ENCODE measurements at places on chromosomes 5 and 9.
A peak's percentile ranks its signal among the peaks of the same experiment; 100 is the strongest.

DNA sequence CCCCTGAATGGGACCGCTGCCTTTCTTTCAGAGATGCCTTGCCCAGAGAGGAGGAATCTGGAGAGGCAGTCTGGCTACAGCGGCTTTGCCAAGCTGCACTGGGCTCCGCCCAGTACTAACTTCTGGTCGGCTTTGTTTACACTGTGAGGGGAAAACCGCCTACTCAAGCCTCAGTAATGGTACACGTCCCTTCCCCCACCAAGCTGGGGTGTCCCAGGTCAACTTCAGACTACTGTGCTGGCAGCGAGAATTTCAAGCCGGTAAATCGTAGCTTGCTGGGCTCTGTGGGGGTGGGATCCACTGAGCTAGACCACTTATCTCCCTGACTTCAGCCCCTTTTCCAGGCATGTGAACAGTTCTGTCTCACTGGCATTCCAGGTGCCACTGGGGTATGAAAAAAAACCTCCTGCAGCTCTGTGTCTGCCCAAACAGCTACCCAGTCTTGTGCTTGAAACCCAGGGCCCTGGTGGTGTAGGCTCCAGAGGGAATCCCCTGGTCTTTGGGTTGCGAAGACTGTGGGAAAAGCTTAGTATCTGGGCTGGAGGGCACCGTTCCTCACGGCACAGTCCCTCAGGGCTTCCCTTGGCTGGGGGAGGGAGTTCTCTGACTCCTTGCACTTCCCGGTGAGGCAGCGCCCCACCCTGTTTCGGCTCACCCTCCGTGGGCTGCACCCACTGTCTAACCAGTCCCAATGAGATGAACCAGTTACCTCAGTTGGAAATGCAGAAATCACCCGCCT, 171.2 kb downstream of the CWC27 start:
- no peaks in the 10 kb centered on the region for H3K27me3 ChIP-seq
- peak overlapping the region; percentile 37 for H3K27ac ChIP-seq
- H3K4me3 ChIP-seq = no peak overlapping the region
- peaks cover 18% of the 10 kb centered on the region for H3K36me3 ChIP-seq

DNA sequence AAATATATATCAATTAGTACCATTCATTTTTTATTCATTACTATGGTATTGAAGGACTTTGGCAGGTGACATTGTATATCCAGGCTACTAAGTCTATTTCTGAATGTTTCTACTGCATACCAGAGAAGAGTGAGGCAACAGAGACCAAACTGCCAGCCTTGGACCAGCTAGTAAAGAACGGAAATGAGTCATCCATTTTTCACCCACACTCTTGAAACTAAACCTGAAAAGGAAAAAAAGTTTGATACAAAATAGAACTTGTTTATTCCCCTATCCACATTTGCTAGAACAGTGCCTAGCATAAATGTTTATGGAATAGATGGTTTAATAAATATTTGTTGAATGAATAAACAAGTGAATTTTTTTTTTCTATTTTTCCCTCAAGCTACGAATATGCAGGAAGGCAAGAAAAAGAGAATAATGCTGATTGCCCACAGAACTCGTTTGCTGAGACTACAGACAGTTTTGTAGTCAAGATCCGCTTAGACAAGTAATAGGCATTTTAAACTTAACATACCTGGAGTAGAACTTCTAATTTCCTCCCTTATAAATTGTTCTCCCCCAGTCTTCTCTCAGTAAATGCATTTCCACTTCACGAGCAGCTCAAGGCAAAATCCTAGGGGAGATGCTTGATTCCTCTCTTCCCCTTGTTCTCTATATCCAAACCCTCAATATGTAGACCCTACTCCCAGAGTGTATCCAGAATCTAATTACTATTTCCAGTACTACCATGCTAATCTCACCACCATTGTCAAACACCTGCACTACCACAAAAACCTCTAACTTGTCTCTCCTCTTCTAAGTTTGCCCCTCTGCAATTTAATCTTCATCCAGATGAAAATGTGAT, 146.2 kb upstream of the RASA1 start:
- no peak overlapping the region for H3K27ac ChIP-seq
- H3K36me3 ChIP-seq = no peaks in the 10 kb centered on the region
- no peaks in the 10 kb centered on the region for H3K27me3 ChIP-seq
- H3K4me3 ChIP-seq = no peak overlapping the region
- H3K4me1 ChIP-seq = peaks cover 6% of the 10 kb centered on the region

DNA sequence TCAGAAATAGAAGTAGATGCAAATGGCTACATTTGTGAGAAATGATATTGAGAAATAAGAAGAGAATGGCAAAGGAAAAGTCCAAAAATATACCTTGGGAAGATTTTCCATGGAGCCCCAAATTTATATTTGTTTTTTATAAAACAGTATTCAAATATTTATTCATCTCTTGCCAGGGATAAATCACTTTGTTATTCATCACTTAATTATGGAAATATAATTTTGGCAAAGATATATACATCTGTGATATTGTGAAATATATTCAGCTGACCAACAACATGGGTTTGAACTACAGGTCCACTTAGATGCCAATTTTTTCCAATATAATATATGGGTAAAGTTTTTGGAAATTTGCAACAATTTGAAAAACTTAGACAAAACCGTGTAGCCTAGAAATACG, 19.7 kb upstream of the RAPGEF6 start:
- H3K4me3 ChIP-seq = no peak overlapping the region
- H3K4me1 ChIP-seq = no peaks in the 10 kb centered on the region
- DNase-seq = no peak
- peak overlapping the region; percentile 83 for H3K27ac ChIP-seq
- peaks cover 39% of the 10 kb centered on the region for H3K36me3 ChIP-seq

GRCh38 chr5:148966348-148966747, 96.5 kb downstream of the SH3TC2 start:
- no peaks in the 10 kb centered on the region for H3K27me3 ChIP-seq
- H3K4me3 ChIP-seq = no peak overlapping the region
- no peak for DNase-seq
- no peaks in the 10 kb centered on the region for H3K36me3 ChIP-seq
- no peaks in the 10 kb centered on the region for H3K4me1 ChIP-seq

DNA sequence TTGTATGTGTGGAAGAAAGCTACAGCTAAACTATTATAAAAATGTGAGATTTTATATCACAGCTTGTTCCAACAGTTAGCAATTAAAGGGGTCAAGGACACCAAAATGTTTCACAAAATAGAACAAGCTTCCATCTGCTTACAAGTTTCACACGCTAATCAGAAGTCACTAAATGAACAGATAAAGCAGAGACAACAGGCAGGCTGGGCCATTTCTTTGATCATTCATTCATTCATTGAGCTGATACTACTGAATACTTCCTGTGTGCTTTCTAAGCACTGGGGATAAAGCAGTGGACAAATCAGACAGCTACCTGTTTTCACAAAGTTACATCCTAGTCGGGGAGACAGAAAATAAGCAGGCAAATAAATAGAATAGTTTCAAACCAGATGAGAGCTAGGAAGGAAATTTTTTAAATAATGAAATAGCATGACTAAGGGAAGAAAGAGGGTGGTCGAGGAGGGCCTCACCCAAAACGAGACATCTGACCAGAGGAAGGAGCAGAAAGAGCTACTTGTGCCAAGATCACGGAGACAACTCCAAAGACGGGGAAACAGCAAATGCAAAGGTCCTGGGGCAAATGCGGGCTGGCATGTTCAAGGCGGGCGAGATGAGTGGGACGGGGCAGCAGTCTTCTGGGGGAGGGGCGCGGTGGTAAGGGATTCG, 1.2 kb downstream of the MAPK9 start:
- peak overlapping the region; percentile 91 for H3K4me3 ChIP-seq
- no peak overlapping the region for H3K27ac ChIP-seq
- H3K4me1 ChIP-seq = peaks cover 25% of the 10 kb centered on the region
- DNase-seq = no peak

GRCh38 chr5:109723606-109724005, 33.9 kb downstream of the MAN2A1 start:
- DNase-seq = no peak
- no peak overlapping the region for H3K27ac ChIP-seq
- H3K4me3 ChIP-seq = no peak overlapping the region
- H3K27me3 ChIP-seq = no peaks in the 10 kb centered on the region

DNA sequence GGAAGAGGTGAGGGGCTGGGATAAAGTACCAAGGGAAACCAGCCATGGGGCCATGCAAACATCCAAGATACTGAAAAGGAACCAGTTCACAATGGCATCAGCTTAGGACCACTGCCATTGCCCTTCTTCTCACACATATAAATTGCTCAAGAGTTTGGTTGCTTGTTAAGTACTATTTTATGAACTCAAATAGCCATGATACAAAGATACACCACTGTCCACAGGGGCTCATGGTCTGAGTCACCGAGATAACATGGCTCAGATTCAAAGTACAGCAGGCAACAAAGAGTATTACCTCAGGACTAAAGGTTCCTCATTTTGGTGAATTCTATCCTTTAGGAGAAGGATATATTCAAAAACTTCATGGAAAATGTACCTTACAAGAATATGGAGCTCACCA, 55.6 kb downstream of the FANCC start:
- peaks cover 12% of the 10 kb centered on the region for H3K36me3 ChIP-seq
- DNase-seq = no peak
- H3K4me1 ChIP-seq = peaks cover 11% of the 10 kb centered on the region
- H3K27ac ChIP-seq = no peak overlapping the region
- H3K27me3 ChIP-seq = no peaks in the 10 kb centered on the region
- no peak overlapping the region for H3K4me3 ChIP-seq

Data from neural crest cell (in vitro differentiated cells).